Tibial artery (tissue), 4 donors: ENCODE measurements at places on chromosomes 3 and 15.

DNA sequence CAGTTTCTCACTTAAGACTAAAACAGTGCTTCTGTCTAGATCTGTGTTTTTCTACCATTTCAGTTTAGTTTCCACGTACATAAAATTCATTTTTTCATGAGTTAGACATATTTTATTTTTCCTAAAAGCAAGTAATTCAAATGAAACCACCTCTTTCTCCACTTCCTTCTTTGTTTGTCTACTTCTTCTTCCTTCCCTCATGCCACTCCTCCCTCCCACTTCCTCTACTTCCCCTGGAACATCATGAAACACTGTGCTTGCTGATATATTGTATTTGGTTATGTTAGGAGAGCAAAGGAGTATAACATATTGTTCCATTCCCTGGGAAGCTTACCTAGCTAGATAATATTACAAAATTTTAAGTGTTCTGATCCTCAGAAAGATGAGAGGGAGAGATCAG is 36.7 kb upstream of the GOLGA8B start:
- no peak for DNase-seq
- no peak overlapping the region for H3K4me3 ChIP-seq
- no peaks in the 10 kb centered on the region for H3K4me1 ChIP-seq
- H3K27me3 ChIP-seq = no peaks in the 10 kb centered on the region
- no peaks in the 10 kb centered on the region for H3K36me3 ChIP-seq

- no peak overlapping the region for H3K27ac ChIP-seq
- no peak overlapping the region for H3K4me3 ChIP-seq
- H3K4me1 ChIP-seq = peaks cover 30% of the 10 kb centered on the region
Measured at GRCh38 chr15:85760531-85761371, 34.0 kb downstream of the KLHL25 start.

- no peaks in the 10 kb centered on the region for H3K36me3 ChIP-seq
- no peak overlapping the region for H3K4me3 ChIP-seq
- no peaks in the 10 kb centered on the region for H3K4me1 ChIP-seq
- H3K27ac ChIP-seq = no peak overlapping the region
Measured at GRCh38 chr15:96428742-96429141, 98.2 kb downstream of the NR2F2 start.

- DNase-seq = no peak
- H3K36me3 ChIP-seq = no peaks in the 10 kb centered on the region
- H3K4me1 ChIP-seq = peaks cover 12% of the 10 kb centered on the region
- no peak overlapping the region for H3K4me3 ChIP-seq
- H3K27me3 ChIP-seq = no peaks in the 10 kb centered on the region
- no peak overlapping the region for H3K27ac ChIP-seq
Measured at GRCh38 chr3:60064210-60065178, 1014.7 kb upstream of the CFAP20DC start.

- H3K4me1 ChIP-seq = no peaks in the 10 kb centered on the region
- H3K27ac ChIP-seq = no peak overlapping the region
- no peak for DNase-seq
- H3K36me3 ChIP-seq = no peaks in the 10 kb centered on the region
- H3K27me3 ChIP-seq = no peaks in the 10 kb centered on the region
Measured at GRCh38 chr3:190807719-190808375, 54.6 kb downstream of the GMNC start.

GRCh38 chr3:189961522-189962161 is 159.1 kb downstream of the P3H2 start:
- DNase-seq = peak; percentile 76
- peaks cover 7% of the 10 kb centered on the region for H3K4me1 ChIP-seq
- no peak overlapping the region for H3K27ac ChIP-seq
- H3K36me3 ChIP-seq = no peaks in the 10 kb centered on the region

DNA sequence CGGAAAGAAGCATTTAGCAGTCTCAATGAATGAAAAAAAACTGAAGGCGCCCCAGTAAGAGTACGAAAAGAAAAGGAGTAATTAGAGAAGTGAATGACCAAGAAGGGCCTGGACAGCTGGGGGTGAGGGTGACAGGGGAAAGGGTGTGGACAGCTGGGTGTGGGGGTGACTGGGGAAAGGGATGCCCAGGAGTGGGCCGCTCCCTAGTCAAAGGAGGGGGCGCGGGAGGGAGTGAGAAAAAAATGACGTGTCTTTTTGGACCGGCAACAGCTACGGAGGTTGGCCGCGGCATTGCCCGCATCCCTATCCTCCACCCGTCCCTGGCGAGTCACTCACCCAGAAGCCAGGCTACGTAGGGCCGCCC is 274 bp upstream of the ZCWPW2 start:
- no peaks in the 10 kb centered on the region for H3K27me3 ChIP-seq
- peak overlapping the region; percentile 92 for H3K4me3 ChIP-seq
- DNase-seq = peak; percentile 93
- H3K4me1 ChIP-seq = no peaks in the 10 kb centered on the region

- no peak overlapping the region for H3K4me3 ChIP-seq
- H3K36me3 ChIP-seq = no peaks in the 10 kb centered on the region
- H3K27me3 ChIP-seq = no peaks in the 10 kb centered on the region
- DNase-seq = no peak
Measured at GRCh38 chr3:180295811-180296210, 259.1 kb upstream of the PEX5L start.

- H3K4me3 ChIP-seq = peak overlapping the region; percentile 73
- no peaks in the 10 kb centered on the region for H3K36me3 ChIP-seq
- H3K27me3 ChIP-seq = no peaks in the 10 kb centered on the region
- H3K27ac ChIP-seq = peak overlapping the region; percentile 97
- no peak for DNase-seq
Measured at GRCh38 chr3:17741621-17742101, 770 bp downstream of the TBC1D5 start.

GRCh38 chr3:11481556-11481955 is 162.2 kb downstream of the VGLL4 start:
- no peaks in the 10 kb centered on the region for H3K36me3 ChIP-seq
- peaks cover 61% of the 10 kb centered on the region for H3K4me1 ChIP-seq
- peak overlapping the region; percentile 79 for H3K27ac ChIP-seq
- no peaks in the 10 kb centered on the region for H3K27me3 ChIP-seq

- H3K36me3 ChIP-seq = no peaks in the 10 kb centered on the region
- no peak overlapping the region for H3K4me3 ChIP-seq
- no peak overlapping the region for H3K27ac ChIP-seq
- H3K27me3 ChIP-seq = no peaks in the 10 kb centered on the region
Measured at GRCh38 chr3:9402410-9403228, 5.2 kb downstream of the SETD5 start.

- no peak overlapping the region for H3K4me3 ChIP-seq
- H3K4me1 ChIP-seq = no peaks in the 10 kb centered on the region
- H3K27ac ChIP-seq = no peak overlapping the region
- DNase-seq = no peak
Measured at GRCh38 chr3:122111974-122112373, 56.8 kb downstream of the CD86 start.
